ENCODE measurements at places on chromosomes 6 and 20.

GRCh38 chr6:134391205-134391604 is 73.3 kb upstream of the SGK1 start:
- H3K4me3 ChIP-seq, result no peak overlapping the region
- no peaks in the 10 kb centered on the region for H3K27me3 ChIP-seq
- H3K27ac ChIP-seq, result no peak overlapping the region

DNA sequence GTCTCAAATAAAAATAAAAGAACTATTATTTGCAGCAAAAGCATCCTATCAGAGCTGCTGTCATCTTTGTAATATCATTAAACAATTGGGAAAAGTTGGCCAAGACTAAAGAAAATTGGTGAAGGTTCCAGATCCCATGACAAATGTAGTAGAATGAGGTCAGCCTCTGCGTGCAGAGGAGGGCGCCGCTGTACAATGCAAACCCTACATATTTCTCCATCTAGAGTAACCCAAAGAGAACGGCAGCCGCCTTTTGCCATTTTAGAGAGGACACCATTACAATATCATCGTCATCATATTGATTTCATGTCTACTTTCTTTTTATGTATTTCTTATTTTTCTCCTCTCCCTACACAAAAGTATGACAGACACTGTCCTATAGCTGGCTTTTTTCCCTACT is 59.5 kb downstream of the ZMYND8 start:
- H3K36me3 ChIP-seq, result peaks cover 81% of the 10 kb centered on the region
- DNase-seq, result no peak
- no peaks in the 10 kb centered on the region for H3K27me3 ChIP-seq
- no peak overlapping the region for H3K4me3 ChIP-seq
- no peaks in the 10 kb centered on the region for H3K4me1 ChIP-seq

GRCh38 chr6:43969158-43969981 is 157.9 kb downstream of the MRPL14 start:
- no peaks in the 10 kb centered on the region for H3K36me3 ChIP-seq
- H3K27me3 ChIP-seq, result no peaks in the 10 kb centered on the region
- no peak overlapping the region for H3K27ac ChIP-seq
- H3K4me1 ChIP-seq, result no peaks in the 10 kb centered on the region
- no peak for DNase-seq

- H3K27ac ChIP-seq, result peak overlapping the region; percentile 66
- no peaks in the 10 kb centered on the region for H3K27me3 ChIP-seq
- H3K4me3 ChIP-seq, result peak overlapping the region; percentile 87
- peaks cover 43% of the 10 kb centered on the region for H3K36me3 ChIP-seq
These were observed 642 bp downstream of the GZF1 start for GRCh38 chr20:23362392-23363256.

DNA sequence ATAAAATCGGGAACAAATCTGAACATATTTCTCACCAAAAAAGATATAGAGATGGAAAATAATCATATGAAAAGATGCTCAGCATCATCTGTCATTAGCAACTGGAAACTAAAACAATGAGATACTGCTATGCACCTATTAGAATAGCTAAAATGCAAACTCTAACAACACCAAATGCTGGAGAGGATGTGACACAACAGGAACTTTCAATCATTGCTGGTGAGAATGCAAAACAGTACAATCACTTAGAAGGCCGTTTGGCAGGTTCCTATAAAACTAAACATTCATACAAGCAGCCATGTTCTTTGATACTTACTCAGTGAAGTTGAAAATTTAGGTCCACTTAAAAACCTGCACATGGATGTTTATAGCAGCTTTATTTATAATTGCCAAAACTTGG is 67.0 kb downstream of the FAM50B start:
- H3K27ac ChIP-seq, result no peak overlapping the region
- peaks cover 32% of the 10 kb centered on the region for H3K4me1 ChIP-seq
- H3K36me3 ChIP-seq, result no peaks in the 10 kb centered on the region
- no peak for DNase-seq
- no peaks in the 10 kb centered on the region for H3K27me3 ChIP-seq

DNA sequence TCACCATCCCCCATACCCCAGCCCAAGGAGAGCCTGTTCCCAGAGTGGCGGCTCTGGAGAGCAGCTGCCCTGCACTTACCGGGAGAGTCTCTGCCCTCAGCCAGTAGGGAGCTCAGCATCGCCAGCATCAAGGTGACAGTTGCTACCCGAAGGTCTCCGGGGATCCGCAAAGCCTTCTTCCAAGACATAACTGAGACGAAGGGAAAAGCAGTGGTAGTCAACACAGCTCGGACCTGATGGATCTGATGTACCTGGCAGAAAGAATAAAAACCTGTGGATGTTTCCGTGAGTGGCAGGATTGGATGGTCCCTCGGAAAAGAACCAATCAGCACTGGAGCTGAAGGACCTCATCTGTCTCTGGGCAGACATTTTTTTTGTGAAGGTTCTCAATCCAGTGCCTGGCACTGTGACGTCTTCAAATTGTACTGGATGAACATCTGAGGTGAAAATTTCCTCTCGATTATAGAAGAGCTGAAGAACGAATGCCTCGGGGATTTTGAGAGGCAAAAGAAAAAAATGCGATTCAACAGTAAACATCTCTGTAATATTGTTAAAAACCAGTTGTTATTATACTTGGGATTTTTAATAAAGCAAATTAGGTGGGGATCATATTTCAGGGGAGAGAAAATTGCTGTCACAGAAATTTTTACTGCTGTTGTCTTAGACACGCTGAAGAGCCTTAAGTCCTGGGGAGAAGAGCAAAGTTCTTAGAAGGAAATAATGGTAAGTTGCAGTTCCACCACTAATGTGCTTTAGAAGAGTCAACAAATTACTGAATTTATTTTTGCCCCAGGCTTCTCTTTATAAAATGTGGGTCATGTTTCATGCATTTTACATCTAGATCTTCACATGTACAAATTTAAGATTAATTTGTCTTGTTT is at the start of gene HLA-DQB1:
HLA-DQB1 (minus strand) TSS at position 238 of the 881 bp plus-strand sequence; CDS start at position 188, 50 bp downstream.
- no peaks in the 10 kb centered on the region for H3K4me1 ChIP-seq
- no peak within 1 kb of the TSS for H3K4me3 ChIP-seq
- H3K27me3 ChIP-seq, result peaks cover 49% of the 10 kb centered on the region
- DNase-seq, result no peak

GRCh38 chr6:3061501-3061941 is 6.8 kb upstream of the RIPK1 start:
- H3K4me3 ChIP-seq, result no peak overlapping the region
- no peaks in the 10 kb centered on the region for H3K27me3 ChIP-seq
- DNase-seq, result no peak

DNA sequence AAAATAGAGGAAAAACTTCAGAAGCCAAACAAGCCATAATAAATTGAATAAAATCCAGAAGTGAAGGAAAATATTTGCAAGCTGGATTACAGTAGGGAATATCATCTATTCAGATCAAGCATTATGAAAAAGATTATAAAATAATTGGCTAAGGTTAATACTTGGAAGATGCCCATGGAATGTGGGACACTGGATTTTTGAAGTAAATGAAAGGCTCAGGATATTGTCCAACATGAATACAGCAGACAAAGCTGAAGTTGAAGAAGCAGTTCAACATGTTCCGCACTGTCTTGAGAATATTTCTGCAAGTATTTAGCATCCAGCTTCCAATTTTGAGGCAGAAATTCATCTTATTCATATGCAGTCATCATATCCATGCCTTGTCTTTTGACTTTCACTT is 1278.4 kb upstream of the GJE1 start:
- no peak overlapping the region for H3K27ac ChIP-seq
- DNase-seq, result no peak
- no peaks in the 10 kb centered on the region for H3K27me3 ChIP-seq
- peaks cover 15% of the 10 kb centered on the region for H3K4me1 ChIP-seq
- H3K36me3 ChIP-seq, result no peaks in the 10 kb centered on the region
- H3K4me3 ChIP-seq, result no peak overlapping the region

DNA sequence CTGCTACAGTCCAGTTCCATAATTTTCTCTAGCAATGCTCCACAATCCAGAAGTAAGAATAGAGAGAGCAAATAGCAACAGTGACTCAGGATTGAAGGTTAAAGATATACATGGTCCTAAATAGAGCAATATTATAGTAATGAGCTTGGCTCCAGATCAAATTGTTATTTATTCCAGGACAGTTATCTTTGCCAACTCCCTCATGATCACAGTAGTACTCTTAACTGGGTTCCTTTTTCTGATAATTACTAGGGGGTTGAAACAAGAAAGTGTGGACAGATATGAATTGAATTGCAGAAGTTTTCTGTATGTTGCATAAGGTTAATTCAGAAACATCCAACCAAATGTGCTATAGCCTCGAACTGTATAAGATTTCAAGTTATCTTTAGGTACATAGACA is 11.9 kb downstream of the FAM184A start:
- no peak overlapping the region for H3K4me3 ChIP-seq
- H3K4me1 ChIP-seq, result no peaks in the 10 kb centered on the region
- no peaks in the 10 kb centered on the region for H3K27me3 ChIP-seq
- H3K27ac ChIP-seq, result no peak overlapping the region
- no peak for DNase-seq

- H3K27me3 ChIP-seq, result no peaks in the 10 kb centered on the region
- DNase-seq, result no peak
- no peak overlapping the region for H3K4me3 ChIP-seq
- no peak overlapping the region for H3K27ac ChIP-seq
- H3K4me1 ChIP-seq, result no peaks in the 10 kb centered on the region
These were observed 54.5 kb upstream of the TENT5A start for GRCh38 chr6:81806793-81807565.

GRCh38 chr6:41644297-41644879 is 6.1 kb downstream of the MDFI start:
- no peaks in the 10 kb centered on the region for H3K36me3 ChIP-seq
- DNase-seq, result no peak
- H3K27me3 ChIP-seq, result 0 out of 2 replicates have a peak, but pooled peaks cover 4% of the 10 kb centered on the region
- H3K27ac ChIP-seq, result no peak overlapping the region

DNA sequence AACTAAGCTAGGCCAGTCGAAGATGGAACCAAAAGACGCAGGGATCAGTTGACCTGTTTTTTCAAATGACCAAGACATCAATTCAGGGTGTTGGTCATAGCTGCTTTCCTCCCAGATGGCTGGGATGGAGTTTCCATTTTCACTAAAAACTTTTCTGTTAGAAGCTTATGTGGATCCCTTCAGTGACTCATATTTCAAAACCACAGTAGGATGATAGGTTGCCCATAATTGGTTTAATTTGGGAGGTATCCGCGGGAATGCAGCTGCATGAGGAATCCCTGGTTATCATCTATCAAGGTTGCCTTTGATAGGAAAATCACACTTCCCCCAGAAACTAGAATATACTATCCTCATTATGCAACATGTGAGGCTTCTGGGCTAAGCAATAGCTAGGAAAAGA is 150.9 kb upstream of the MLIP start:
- DNase-seq, result no peak
- H3K27me3 ChIP-seq, result no peaks in the 10 kb centered on the region
- no peak overlapping the region for H3K4me3 ChIP-seq
- H3K36me3 ChIP-seq, result no peaks in the 10 kb centered on the region
- peaks cover 40% of the 10 kb centered on the region for H3K4me1 ChIP-seq
- peak overlapping the region; percentile 94 for H3K27ac ChIP-seq

DNA sequence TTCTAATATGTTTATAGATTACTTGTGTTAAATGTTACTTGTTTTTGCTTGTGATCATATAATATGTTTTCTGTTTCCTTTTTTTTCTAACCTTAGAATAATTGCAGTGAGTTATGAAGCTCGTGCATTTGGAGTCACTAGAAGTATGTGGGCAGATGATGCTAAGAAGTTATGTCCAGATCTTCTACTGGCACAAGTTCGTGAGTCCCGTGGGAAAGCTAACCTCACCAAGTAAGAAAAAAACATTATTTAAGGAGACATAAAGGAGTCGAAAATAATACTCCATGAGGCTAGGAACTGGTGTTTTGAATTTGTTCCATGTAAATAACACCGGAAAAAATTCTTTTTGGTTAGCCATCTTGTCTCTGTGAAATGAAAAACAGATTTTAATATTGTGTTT is 6.9 kb downstream of the POLH start:
- H3K4me1 ChIP-seq, result 0 out of 2 replicates have a peak, but pooled peaks cover 3% of the 10 kb centered on the region
- H3K36me3 ChIP-seq, result peaks cover 68% of the 10 kb centered on the region
- H3K4me3 ChIP-seq, result no peak overlapping the region

GRCh38 chr20:43034981-43035724 is 154.6 kb downstream of the PTPRT start:
- no peaks in the 10 kb centered on the region for H3K36me3 ChIP-seq
- no peak overlapping the region for H3K4me3 ChIP-seq
- H3K4me1 ChIP-seq, result no peaks in the 10 kb centered on the region
- no peaks in the 10 kb centered on the region for H3K27me3 ChIP-seq
- H3K27ac ChIP-seq, result no peak overlapping the region
- no peak for DNase-seq

- H3K36me3 ChIP-seq, result no peaks in the 10 kb centered on the region
- H3K27ac ChIP-seq, result no peak overlapping the region
- peaks cover 4% of the 10 kb centered on the region for H3K4me1 ChIP-seq
These were observed 201.5 kb downstream of the FARS2 start for GRCh38 chr6:5462856-5463255.

- peaks cover 45% of the 10 kb centered on the region for H3K4me1 ChIP-seq
- no peaks in the 10 kb centered on the region for H3K36me3 ChIP-seq
- no peaks in the 10 kb centered on the region for H3K27me3 ChIP-seq
- peak overlapping the region; percentile 100 for H3K27ac ChIP-seq
These were observed 217.7 kb downstream of the ARHGAP18 start for GRCh38 chr6:129492260-129492659.

- H3K36me3 ChIP-seq, result no peaks in the 10 kb centered on the region
- no peak overlapping the region for H3K27ac ChIP-seq
- H3K4me3 ChIP-seq, result no peak overlapping the region
- H3K27me3 ChIP-seq, result no peaks in the 10 kb centered on the region
- DNase-seq, result no peak
- H3K4me1 ChIP-seq, result 0 out of 2 replicates have a peak, but pooled peaks cover 8% of the 10 kb centered on the region
These were observed 43.4 kb downstream of the OGFRL1 start for GRCh38 chr6:71332012-71332411.

DNA sequence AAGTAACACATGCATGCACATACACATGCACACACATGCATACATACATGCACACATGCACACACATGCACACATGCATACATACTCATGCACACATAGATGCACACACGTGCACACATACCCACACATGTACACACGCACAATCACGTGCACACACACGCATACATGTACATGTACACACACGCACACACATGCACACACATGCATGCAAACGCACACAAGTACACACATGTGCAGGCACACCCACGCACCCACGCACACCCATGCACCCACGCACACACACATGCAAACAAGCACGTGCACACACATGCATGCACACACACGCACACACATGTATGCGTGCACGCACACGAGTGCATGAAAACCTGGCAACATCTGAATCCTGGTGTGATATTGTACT is 232.7 kb upstream of the CDH4 start:
- H3K36me3 ChIP-seq, result no peaks in the 10 kb centered on the region
- no peaks in the 10 kb centered on the region for H3K4me1 ChIP-seq
- no peak overlapping the region for H3K27ac ChIP-seq
- no peak for DNase-seq

GRCh38 chr20:4802527-4802926 is 80.8 kb downstream of the PRND start:
- peaks cover 2% of the 10 kb centered on the region for H3K27me3 ChIP-seq
- no peaks in the 10 kb centered on the region for H3K4me1 ChIP-seq
- no peaks in the 10 kb centered on the region for H3K36me3 ChIP-seq
- DNase-seq, result no peak
- no peak overlapping the region for H3K4me3 ChIP-seq

GRCh38 chr20:59809630-59810448 is 123.6 kb downstream of the SYCP2 start:
- H3K27me3 ChIP-seq, result peaks cover 6% of the 10 kb centered on the region
- H3K4me3 ChIP-seq, result no peak overlapping the region
- DNase-seq, result peak; percentile 20

Measured in SJSA1 (cell line).